ENCODE measurements at places on chromosomes 1 and 21.

DNA sequence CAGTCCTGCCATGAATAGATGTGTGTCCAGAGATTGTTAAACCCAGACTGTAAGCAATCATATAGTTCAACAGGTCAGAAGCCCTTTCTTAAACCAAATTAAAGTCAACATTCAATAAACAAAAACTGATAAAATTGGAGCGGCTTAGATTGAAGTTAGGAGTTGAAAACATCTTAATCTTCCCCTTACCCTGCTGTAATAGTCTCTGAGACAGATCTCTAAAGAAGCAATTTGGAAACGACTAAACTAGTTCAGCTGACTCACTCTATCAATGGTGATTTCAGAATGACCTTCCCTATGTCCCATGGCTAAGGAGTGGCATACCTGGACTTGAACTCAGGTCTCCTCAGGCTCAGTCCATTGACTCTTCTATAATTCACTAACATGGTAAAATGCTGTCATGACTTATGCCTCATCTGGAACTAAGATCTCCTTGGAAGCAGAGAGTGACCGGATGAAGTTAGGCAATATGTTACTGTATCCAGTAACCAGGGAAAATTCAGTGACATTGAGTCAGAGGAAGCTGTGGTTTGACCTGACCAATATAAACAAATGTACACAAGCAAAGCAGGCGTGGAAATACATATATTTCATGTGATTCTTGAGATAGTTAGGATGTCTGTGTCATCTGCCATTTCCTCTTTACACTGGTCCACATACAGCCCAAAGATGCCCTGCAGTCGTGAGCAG lies 30.1 kb downstream of the SGIP1 start:
- DNase-seq: no peak

DNA sequence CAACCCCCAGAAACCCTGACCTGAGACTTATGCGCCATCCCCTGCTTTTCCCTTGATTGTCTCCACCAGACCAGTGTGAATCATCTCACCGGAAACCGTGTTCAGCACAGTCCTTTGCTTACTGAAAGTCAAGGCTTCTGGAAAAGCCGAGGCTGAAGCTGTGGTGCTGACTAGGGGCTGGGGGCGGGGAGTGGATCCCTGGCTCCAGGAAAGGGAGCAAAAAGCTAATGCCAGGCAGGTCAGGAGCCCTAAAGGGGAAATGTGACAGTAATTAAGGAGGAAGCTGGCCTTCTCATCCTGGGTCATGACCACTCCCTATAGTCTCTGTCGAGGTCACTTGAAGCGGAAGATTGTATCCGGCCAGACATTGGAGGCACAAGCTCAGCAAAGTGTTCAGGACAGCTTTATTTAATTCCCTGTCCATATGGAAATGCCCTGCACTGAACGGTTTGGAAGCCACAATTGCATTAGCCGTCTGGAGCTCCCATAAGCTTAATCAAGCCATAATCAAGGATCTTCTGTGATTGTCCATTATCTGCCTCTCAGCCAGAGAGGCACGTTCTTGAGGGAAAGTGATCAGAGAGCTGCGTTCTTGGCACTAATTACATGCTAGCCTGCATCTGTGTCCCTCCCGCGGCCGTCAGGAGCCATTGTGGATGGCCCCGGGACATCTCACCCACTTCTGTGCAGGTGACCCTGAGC lies 403.6 kb downstream of the RRAGC start:
- DNase-seq: no peak

DNA sequence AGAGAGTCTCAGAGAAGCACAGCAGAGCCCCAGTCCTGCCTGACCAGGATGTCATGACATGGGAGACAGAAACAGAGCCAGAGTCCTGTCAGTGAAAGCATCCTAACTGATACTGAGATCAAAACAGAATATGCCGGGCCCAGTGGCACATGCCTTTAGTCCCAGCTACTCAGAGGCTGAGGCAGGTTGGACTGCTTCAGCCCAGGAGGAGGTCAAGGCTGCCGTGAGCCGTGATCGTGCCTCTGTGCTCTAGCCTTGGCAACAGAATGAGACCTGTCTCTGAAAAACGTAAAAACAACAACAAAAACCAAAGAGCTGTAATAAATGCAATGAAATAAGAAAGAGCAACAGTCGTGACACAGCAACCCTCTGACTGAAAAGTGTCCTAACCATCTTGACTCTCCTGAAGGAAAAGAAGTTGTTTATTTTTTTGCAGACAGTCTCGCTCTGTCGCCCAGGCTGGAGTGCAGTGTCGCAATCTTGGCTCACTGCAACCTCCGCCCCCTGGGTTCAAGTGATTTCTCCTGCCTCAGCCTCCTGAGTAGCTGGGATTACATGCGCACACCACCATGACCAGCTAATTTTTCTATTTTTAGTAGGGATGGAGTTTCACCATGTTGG lies 189.2 kb downstream of the SLC45A1 start:
- no peak for DNase-seq

- DNase-seq: no peak
Measured at GRCh38 chr1:82901561-82901960, 1097.4 kb downstream of the TTLL7 start.

DNA sequence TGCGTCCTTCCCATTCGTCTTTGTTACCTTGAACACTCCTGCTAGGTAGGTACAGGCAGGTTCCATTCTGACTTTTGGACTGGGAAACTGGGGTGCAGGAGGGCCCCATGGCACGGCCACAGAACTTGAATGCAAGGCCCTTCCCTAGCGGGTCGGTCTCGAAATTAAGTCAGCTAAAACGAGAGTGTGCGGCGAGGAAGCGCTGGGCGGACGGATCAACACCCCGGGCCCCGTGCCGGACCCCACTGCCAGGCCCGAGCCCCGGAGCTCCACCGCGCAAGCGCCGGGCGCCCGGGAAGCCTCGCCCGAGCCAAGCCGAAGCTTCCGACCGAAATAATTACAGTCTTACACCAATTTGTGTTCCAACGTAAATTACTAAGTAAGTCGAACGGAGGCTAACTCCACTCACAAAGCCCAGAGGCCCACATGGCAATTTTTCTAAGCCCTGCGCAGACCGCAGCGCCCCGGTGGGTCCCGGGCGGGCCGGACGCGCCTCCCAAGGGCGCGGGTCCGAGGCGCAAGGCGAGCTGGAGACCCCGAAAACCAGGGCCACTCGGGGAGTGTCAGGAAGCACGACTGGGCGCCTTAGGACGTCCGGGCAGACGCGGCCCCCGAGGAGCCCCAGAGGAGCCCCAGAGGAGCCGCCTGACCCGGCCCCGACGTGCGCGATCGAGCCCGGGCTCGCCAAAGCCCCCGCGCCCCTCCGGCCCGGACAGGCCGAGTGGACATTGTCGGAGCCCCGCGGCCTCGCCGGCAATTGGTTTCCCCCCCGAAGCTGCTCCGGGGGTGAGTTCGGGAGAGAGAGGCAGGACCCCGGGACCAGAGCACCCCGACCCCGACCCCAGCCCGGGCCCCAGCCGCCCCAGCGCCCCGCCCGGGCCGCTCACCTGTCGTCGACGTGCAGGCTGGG lies 624 bp downstream of the RIPK4 start:
- no peak for DNase-seq

DNA sequence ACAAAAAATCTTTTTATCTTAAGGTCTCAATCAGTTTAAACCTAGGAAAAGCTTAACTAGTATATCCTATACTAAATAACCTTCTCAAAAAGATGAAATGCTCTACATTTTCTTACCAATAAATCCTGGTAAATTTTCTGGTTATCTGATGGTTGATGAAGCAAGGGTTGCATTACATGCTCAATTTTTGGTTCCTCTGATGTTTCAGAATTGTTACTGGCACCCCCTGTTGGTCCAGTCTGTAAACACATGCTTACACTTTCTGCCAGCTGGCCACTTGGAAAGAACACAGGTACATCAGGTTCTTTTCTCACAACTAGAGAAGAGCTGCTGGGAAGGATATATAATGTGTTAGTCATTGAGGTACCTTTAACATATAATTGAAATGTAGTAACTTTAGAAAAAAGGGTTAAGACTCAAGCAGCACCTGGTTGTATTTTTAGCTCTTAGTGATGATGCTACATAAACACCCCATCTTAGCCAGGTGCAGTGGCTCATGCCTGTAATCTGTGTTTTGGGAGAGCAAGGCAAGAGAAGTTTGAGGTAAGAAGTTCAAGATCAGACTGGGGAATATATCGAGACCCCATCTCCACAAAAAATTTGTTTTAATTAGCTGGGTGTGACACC lies 30.9 kb upstream of the TAL1 start:
- peak; percentile 58 for DNase-seq

- no peak for DNase-seq
Measured at GRCh38 chr1:58874757-58875755, 91.2 kb upstream of the JUN start.

GRCh38 chr1:91746728-91747338 lies 139.1 kb downstream of the TGFBR3 start:
- no peak for DNase-seq

- no peak for DNase-seq
Measured at GRCh38 chr1:226366290-226366689, 41.6 kb downstream of the PARP1 start.

GRCh38 chr1:151799179-151800022 lies 5.8 kb downstream of the LINGO4 start:
- DNase-seq: peak; percentile 3

GRCh38 chr1:92563457-92564216 lies 76.9 kb upstream of the GFI1 start:
- no peak for DNase-seq

DNA sequence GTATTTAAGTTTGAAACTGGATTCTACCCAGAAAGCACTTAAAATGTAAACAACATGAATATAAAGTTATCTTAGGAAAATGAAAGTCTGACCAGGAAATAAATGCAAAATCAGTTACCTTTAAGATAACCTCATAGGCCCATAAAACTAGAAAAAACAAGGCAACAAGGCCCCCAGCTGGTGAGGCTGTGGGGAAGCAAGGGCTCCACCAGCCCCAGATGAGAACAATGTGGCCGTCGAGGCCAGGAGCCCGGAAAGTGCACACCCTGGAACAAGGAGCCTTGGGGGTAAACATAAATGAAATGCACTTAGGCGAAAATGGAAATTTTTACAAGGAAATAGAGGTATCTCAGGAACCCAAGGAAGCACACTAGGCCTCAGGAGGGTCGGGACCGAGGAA lies 37.9 kb upstream of the BMP8B start:
- DNase-seq: no peak

GRCh38 chr1:90319918-90320317 lies 325.0 kb downstream of the ZNF326 start:
- DNase-seq: no peak

GRCh38 chr21:43297989-43298388 lies 128.9 kb downstream of the SIK1 start:
- no peak for DNase-seq

- peak; percentile 38 for DNase-seq
Measured at GRCh38 chr1:198934901-198935305, 296.1 kb downstream of the PTPRC start.

DNA sequence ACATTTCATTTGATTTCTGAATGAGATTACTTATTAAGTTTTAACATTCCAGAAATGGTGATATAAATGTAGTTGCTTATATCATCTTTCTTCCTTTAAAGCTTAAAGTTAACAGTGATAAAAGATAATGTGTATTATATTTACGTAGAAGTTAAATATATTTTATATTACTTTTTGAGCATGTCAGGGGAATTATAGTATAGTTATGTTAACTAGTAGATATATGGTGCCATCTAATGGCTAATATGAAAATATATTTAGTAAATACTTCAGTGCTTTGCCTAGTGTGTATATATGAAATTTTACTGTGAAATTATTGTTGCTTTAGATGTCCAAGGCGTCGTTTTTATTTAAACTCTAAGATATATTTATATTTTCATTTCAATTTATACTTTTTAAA lies 51.5 kb downstream of the SYT14 start:
- DNase-seq: peak; percentile 59

GRCh38 chr1:26349188-26349876 lies 4.6 kb downstream of the CRYBG2 start:
- no peak for DNase-seq

GRCh38 chr1:241240069-241240468 lies 116.9 kb downstream of the RGS7 start:
- no peak for DNase-seq

- no peak for DNase-seq
Measured at GRCh38 chr1:153928245-153928644, 5.5 kb upstream of the GATAD2B start.

DNA sequence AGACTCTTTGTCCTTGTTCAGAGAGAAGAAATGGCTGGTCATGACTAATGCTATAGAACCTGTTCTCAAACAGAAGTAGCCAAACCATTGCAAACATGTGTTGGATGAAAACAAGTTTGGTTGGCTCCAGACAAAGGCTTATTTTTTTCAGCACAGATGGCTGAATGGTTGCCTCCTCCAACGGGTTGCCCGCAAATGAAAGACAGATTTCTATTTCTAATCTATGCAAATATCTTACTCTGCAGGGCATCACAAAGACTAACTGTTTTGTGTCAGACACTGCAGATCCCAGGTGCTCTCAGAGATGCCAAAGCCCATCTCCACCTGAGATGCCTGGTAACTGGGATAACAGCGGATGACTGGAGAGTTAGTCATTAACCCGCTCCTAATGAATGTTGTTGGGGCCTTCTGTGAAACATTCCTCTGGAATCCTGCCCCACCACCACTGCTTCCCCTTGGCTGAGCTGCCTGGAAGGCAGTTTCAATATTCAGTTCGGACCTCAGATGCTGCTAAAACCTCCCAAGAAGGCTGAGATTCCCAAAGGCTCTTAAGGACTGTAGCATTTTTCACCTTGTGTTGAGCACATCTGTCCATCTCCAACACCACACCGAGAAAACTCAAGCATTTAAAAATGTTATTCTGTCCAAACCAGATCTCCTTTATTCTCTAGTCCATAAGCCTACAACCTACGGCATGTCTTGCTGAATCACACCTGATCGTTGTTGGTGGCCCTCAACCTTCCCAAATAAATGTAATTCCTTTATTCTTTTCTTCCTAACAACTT lies 104.4 kb downstream of the PTPN14 start:
- DNase-seq: no peak
